ENCODE measurements at places on chromosomes 12 and 14. TPM values are rescaled to one million over a fixed set of nuclear protein-coding genes. Genes with fewer than 3 reads are reported as not detected.

DNA sequence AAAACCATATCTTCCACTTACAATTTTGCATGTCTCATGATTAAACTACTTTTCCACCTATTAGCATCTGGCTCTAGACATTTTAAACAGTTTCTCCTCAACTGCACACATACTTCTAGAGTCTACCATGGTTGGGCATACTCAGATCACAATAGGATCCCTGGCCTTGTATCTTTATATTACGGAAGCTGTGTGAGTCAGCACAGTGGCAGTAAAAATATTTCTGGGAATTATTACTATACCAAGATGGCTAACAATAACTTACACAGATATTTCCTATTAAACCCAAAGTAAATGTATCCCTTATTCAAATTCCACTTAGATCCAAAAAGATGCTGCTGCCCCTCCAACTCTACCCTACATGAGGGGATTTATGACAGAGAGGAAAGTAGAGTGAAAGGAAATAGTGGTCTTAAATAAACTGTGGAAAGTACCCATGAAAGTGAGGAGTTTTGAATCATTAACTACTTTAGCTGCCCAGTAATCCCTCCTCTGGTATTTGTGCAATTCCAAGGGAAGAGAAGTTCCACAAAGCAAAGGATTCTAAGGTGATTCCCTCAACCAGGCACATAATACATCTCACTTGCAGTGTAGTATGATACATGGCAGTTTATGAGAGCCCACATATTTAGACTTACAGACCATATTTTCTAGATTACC lies 14.0 kb upstream of the CPSF6 start:
- DNase-seq: no peak

DNA sequence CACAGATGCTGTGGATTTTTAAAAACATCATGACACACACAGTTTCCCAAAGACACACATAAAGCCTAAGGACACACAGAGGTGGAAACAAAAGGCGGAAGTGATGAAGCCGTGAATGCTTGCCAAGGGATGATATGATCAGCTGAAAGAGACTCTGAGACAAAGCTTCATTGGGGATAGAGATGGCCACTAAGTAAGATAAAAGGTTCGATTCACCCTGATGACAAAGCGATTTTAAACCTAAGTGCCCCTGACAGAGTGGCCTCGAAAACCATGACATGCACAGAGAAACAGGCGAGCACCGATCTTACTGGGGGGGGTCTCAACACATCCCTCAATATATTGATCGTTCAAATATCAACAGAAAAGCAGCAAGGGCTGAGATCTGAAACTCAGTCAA lies 20.3 kb upstream of the EIF5 start:
- no peak for DNase-seq

- DNase-seq: no peak
Observed at GRCh38 chr12:49750027-49750995, 9.0 kb downstream of the TMBIM6 start.

DNA sequence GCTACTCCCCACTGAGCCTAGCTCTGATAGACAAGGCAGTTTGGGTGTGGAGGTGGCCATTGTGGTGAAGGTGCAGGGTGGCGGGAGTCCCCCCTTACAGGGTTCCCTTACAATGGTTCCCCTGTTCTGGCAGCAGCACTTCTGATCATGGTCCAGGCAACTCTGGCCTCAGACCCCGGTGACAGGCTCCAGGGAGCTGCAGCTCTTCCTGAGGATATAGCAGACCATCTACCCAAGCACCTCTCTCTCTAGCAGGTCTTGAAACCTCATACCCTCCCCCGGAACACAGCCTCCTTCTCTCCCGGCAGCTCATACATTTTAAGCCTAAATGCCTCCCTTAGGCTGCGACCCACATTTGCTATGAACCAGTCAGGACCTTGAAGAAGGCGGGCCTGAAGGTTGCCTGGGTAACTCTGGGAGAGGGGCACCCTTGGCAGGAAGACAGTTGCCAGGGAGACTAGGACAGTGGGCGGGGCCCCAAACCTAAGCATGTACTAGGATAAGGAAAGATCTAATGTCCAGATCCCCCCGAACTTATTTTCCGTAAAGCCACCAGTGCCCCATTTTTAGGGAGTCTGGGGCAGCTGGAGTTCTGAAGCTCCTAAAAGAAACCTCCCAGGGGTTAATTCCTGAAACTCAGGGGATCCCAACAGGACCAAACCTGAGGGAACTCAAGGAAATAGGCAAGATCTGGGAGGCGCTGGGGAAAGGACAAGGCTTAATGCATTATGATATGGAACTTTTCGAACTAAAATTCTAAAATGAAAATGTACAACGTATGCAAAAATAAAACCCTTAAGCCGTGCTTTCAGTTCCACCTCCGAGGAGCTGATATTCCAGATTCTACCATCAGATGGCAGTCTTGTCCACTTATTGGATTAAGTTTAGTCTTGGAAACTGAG lies 4.5 kb upstream of the GDF11 start:
- no peak for DNase-seq

- no peak for DNase-seq
Observed at GRCh38 chr12:26863515-26863914, 30.5 kb upstream of the ITPR2 start.

GRCh38 chr14:80434574-80435321 lies 223.4 kb upstream of the DIO2 start:
- no peak for DNase-seq

- DNase-seq: no peak
Observed at GRCh38 chr12:57171668-57172067, 24.2 kb upstream of the LRP1-AS start.

DNA sequence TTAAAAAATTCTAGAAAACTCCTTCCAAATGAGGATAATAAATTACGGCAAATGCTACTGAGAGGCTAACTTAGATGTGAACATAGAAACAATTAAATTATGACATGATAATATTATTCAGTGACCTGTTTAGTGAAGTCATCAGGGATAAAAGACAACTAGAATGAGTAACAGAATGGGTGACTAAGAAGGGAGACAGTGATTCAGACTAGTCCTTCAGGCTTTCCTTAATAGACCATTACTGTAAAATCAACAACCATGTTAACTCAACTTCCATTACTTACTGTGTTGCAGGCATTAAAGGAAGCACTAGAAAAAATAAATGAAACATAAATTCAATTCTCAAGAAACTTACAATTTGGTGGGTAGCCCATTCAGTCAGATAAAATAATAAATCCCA lies 543.9 kb upstream of the LRFN5 start:
- DNase-seq: no peak

DNA sequence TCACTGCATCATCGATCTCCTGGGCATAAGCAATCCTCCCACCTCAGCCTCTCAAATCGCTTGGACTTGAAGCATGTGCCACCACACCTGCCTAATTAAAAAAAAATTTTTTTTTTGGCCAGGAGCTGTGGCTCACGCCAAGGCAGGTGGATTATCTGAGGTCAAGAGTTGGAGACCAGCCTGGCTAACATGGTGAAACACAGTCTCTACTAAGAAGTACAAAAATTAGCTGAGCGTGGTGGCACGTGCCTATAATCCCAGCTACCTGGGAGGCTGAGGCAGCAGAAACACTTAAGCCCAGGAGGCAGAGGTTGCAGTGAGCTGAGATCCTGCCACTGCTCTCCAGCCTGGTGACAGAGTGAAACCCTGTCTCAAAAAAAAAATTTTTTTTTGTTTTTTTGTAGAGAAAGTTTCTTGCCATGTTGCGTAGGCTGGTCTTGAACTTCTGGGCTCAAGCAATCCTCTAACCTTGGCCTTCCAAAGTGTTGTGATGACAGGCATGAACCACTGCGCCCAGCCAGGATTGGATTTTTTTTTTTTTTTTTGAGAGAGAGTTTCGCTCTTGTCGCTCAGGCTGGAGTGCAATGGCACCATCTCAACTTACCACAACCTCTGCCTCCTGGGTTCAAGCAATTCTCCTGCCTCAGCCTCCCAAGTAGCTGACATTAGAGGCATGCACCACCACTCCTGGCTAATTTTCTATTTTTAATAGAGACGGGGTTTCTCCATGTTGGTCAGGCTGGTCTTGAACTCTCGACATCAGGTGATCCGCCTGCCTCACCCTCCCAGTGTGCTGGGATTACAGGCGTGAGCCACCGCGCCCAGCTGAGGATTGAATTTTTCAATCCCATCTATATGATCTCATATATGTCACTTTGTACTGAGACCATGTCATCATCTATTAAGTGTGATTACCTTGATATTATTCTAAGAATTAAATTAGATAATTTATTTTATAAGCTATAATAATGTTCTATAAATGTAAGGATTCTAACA lies 12.4 kb downstream of the SLC2A3 start:
- no peak for DNase-seq

DNA sequence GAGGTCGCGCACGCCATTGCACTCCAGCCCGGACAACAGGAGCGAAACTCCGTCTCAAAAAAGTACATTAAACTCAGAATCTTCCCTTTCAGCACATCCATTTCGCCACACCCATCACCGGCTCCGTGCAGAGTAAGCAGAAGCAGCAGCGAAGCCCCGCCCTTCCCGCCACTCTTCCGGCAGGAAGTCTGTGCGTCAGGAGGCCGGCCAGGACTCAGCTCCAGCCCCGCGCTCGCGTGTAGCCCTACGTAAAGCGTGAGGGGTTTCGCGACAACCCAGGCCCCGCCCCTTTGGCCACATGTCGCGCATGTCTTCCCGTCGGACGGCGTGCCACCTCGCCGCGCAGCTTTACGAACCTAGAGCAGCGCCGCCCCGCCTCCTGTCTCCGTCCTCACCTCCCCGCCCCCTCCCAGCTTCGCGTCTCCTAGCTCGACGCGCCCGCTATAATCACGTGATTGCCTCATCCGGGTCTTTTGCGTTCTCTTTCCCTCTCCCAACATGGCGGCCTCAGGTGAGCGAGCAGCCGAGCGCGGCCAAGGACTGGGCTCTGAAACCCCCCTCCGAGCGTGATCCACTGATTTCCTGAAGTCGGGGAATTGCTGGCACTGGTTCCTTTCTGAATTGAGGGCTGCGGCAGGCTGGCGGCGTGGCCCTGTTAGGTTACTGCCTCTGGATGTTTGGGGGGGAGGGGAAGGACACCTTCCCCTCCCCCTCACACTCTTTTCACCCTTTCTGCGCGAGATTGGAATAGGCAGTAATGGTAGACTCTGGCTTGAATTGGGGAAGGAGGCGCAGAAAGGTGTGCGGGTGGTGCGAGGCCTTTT lies at the start of gene EIF4B:
Gene EIF4B (plus strand): TSS at position 471 of the 824 bp plus-strand sequence. CDS start 28 bp downstream, at position 499.
- peak; percentile 97 for DNase-seq

TEAD4 gene
- polyA plus RNA-seq: 18.8 TPM

FRS2 gene
- polyA plus RNA-seq: 16.6 TPM

CKB gene
- polyA plus RNA-seq: 74.7 TPM

DAD1 gene
- polyA plus RNA-seq: 383 TPM

CCDC175 gene
- polyA plus RNA-seq: not detected

NINJ2 gene
- polyA plus RNA-seq: 0.32 TPM

PIWIL1 gene
- polyA plus RNA-seq: not detected

LTB4R2 gene
- 0.98 TPM for polyA plus RNA-seq

Data from BJ (cell line).